ENCODE measurements at places on chromosomes 2 and 18.

GRCh38 chr2:143458258-143459190 is 329.3 kb downstream of the ARHGAP15 start:
- no peak for DNase-seq

DNA sequence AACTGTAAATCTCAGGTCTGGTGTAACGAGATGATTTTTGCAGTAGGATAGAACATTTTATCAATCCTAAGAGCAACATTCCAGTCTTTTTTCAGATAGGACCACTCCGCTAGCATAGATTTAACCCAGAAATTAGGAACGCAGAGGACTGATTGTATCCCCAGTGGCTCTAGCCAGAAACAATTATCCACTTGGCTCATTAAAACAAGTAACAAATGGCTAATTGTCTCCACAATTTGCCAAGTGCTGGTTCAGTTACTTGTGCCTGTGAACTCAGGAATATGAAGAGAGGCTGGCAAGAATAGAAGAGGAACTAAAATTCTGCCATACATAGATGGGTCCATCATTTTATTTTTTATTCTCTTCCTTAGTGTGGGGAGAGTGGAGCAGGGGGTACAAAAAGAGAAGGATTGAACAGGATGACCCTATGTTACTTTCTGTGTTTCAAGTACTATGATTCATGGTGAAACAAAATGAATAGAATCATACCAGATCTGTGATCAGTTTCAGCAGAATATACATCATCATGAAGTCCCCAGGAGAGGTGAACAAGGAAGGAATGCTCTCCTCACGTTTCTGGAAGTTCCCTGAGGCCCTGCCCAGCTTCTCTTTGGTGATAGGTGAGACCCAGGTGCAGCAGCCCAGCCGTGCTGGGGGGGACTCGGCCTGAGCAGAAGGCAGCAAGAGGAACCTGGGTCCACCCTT is 121.6 kb downstream of the ARL4C start:
- DNase-seq = no peak

DNA sequence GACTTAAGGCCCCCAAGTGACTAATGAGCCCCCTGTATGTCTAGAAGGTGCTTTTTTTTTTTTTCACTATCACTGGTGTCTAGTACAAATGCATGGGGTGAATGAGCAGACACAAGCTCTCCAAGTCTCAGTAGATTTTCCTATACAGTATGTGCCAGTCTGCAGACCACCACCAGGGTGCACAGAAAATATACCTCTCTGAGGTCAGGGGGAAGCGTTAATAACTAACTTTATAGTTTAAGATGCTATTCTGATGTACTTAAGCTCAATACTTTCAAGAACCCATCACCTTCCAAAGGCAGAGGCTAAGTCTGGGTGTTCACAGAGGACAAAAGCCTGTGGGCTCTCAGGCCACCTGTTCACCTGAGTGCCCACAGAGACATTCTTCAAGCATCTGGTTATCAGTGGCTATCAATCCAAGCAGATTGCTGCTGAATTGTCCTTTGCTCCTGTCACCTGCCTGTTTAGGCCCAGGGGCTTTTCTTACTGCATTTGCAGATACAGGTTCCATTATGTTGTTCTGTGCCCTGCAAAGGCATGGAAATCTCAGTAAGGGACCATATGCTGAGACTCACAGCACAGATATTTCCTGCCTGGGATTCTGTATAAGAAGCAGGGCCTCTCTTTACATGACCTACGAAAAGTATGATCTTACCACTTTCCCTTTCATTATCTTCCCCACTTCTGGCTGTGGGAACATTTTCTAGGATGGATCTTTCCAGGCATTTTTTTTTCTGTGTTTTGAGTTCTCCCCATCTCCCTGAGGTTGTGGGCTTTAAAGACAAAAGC is 534.6 kb downstream of the TNS1 start:
- DNase-seq = no peak

DNA sequence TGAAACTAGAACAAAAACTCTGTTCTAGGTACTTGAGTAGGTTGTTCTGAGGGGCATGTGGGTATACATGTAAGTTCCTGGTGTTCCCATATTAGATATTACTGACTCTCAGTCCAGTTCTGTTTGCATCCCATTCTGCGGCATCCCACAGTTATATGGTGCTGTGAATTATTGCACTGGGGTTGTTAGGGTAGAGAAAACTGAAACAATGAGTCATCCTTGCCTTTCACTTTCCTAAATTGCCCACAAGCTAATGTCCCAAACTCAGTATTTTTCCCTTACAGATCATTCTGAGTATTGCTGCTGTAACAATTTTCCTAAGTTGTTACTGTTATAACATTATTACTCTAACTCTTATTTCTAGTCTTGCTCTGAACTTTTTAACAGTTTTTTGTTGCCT is 3.0 kb downstream of the WDR75 start:
- no peak for DNase-seq

- no peak for DNase-seq
Observed at GRCh38 chr2:234427081-234428061, 69.5 kb downstream of the ARL4C start.

- no peak for DNase-seq
Observed at GRCh38 chr2:144429396-144430112, 90.4 kb downstream of the ZEB2 start.

- DNase-seq = no peak
Observed at GRCh38 chr2:2270808-2271415, 60.2 kb downstream of the MYT1L start.

DNA sequence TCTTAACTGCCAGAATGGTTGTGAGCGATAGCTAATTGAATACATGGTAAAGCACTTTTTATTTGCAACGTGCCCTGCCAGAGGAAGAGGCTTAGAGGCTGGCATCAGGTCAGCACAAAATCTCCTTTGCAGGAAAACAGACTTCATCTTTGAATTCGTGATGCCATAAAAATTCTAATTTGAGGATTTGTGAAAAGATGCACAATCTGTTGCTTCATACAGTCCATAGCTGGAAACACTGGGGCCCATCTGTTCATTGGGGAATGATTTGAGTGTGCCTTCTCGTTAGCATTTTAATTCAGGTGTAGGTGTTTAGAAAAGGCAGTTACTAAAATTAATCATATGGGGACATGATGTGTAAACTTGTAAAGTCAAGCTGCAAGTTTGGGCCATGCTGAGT is 876.0 kb downstream of the SLC4A3 start:
- DNase-seq = no peak

- no peak for DNase-seq
Observed at GRCh38 chr2:111121028-111121827, 514 bp downstream of the BCL2L11 start.

DNA sequence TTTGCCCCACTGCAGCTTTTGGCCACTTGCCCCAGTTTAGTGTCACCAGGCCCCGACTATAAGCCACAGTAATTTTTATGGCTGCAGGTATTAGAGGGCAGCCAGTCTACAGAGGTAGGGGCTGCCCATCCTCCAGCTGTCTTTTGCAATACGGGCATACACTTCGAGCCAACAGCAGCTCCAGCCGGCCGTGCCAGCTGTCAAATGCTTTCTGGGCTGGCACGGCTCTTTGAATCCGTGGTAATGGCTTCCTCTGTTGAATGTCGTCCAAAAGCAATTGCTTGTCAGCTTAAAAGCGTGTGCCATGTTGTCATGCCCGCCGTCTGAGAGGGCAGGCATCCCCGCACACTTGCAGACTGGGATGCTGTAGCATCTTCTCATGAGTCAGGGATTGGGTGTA is 41.3 kb downstream of the BCL2L11 start:
- DNase-seq = no peak

GRCh38 chr2:85978883-85979780 is 90.3 kb upstream of the ST3GAL5 start:
- DNase-seq = no peak

DNA sequence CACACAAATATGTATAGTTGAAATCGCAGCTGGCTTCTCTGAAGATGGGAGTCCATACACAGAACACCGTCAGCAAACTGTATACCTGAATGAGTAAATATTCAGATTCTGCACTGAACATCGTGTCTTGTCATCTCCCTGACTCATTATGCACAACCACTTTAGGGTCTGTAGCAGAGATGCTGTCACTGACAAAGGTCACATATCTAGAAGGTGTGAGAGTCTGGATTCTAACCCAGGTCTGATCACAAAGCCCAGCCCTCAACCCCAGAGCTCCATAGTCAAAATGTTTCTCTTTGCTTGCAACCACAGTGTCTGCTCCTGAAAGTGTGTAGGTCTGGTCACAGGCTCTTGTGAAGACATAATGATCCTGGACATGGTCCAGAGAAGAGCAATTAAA is 78.3 kb upstream of the PAX8 start:
- no peak for DNase-seq

DNA sequence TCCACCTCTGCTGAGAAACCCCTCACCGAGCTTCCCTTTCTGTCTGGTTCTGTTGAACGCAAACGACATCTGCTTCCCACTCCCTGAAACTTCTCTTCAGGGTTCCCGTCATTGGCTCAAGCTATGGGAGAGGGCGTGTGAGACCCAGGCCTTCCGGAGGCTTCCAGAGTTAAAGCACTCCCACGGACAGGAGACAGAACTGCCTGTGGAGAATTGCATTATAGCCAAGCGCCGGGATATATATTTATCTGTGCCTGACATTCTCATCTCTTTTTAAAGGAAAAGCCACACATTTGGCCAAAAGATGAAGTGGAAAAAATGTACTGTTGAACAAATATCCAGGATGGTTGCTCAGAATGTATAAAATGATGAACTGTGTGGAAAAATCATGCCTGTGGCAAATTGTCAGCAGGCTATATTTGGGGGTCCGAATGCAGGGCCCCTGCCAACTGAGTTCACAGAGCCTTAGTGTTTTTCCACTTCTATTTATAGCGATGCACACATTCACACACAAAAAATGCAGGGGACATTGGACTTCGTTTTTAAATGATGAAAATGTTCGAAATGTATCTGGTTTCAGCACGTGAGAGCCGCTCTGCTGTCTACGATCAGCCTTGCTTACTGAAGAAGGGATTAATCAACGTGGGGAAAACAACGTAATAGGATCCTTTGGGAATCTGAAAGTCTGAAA is 59.5 kb downstream of the E2F6 start:
- no peak for DNase-seq

DNA sequence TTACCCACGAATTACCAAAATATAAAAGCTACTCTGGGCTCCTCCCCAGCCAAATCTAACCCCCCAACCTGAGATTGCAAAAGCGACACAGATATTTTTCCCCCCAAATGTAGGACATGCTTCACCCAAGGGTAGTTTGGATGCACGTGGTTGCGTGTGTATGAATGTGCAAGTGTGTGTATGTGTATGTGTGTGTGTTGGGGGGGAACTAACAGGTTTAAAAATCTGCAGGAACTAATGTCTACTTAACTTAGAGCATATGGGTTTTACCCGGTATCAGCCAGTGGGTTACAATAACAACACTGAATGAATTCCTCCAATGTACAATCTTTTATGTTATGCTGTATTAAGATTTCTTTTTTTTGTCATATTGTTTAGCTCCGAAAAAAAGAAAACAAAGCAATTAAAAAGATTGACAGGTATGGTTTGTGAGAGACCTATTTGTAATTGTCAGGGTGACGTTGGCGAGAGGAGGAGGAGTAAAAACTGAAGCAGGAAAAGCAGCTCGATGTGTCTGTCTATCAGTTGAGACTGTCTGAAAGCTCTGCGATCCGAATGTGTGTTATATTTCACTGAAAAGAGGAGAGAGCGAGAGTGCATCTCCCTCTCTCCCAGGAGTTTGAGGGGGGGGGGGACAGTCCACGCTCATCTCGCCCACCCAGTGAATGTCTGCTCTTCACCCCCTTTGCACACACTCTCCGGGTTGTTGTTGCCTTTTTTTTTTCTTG is at the start of gene TSHZ1:
Gene TSHZ1, plus strand, starts transcription at position 524 of the 728 bp plus-strand sequence. CDS start 1,080 bp downstream, outside the sequence.
- peak; percentile 89 for DNase-seq

- no peak for DNase-seq
Observed at GRCh38 chr2:108270768-108271506, 17.8 kb upstream of the SULT1C2 start.

DNA sequence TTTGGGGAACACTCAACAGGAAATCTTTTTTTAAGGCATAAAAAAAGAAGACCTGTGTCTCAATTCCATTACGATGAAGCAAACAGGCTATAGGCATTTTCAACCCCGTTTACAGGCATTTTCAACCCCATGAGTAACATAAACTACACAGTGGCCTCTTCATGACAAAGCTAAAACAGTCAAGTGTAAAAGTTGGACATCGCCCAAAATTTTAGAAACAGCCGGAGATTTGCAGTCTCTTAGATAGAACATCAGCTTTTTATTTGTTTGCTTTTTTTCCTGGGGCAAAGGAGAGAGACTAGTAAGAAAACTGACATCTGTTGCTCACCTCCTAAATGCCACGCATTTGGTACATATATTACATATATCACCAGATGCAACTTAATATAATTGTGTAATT is 173.7 kb downstream of the CMPK2 start:
- DNase-seq = no peak

DNA sequence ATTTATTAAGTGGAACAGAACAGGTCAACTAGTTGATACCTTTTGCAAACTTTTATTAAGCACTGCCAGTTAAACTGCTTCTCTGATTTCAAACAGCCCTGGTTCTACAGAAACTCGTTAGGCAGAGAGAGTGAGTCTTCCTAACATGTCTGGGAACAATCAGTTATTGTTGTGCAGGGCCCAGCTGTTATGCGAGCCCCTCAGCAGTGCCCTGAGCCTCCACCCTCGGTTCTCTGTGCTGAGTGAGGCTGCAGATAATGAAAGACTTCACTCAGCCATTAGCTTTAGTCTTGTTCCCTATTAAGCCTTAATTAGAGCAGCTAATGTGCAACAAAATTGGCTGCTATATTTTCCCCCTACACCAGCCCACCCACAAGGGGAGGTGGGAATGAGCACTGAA is 39.6 kb downstream of the KCTD18 start:
- DNase-seq = no peak

- no peak for DNase-seq
Observed at GRCh38 chr2:237097326-237097910, 11.7 kb downstream of the COPS8 start.

- DNase-seq = no peak
Observed at GRCh38 chr2:25265802-25266201, 75.9 kb downstream of the DNMT3A start.

DNA sequence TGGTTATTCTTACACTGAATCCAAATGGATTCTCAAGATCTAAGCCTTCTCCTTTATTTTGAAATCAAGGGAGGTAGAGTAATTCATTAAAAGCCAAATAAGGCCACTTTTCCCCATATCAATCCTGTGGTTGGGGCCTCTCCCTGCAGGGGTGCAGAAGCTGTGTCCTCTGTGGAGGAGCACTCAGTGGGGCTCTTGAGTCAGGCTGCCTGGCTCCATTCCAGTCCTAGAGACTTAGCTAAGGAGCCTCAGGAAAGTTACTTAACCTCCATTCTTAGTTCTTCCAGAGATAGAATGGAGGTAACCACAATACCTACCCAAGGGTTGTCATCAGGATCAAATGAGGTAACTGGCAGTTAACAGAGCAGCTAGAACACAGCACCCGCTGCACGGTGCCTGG is 564.3 kb downstream of the CMPK2 start:
- no peak for DNase-seq

DNA sequence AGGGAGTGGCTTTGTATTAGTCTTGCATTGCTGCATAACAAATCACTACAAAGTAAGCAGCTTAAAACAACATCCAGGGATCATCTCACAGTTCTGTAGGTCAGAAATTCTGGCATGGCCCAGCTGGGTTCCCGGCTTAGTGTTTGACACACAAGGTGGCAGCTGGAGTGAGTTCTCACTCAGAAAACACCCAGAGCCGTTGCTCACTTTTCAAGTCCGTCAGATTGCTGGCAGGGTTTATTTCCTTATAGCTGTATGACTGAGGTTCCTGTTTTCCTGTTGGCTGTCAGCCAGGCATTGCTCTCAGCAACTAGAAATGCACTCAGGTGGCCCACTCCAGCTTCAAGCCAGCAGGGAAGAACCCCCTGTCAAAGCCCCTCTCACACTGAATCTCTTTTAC is 324.1 kb downstream of the CCDC178 start:
- peak; percentile 83 for DNase-seq
